Breast epithelium (tissue), 4 donors: ENCODE measurements at places on chromosomes 4 and X.

GRCh38 chr4:174312993-174313392 is 29.3 kb downstream of the CEP44 start:
- no peak for DNase-seq
- H3K4me3 ChIP-seq: no peak overlapping the region

DNA sequence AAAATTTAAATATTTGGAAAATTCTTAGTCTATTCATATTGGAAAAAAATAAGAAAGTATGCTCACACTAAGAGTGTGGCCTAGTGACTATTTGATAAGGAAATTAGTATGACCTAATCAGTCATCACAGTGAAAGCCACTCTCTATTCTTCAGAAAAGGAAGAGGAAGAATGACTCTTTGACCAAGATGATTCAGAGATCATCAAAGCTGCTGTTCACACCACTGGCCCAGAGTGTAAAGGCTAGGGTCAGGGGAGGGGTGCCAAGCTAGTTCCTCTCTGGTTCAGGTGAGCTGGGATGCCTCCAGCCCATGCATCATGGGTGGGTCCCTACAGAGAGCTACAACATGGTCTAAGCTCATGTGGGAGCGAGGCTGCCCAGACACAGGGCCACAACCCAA is 396.9 kb upstream of the NDST3 start:
- H3K4me1 ChIP-seq: no peaks in the 10 kb centered on the region
- no peak overlapping the region for H3K27ac ChIP-seq
- no peak overlapping the region for H3K4me3 ChIP-seq
- H3K36me3 ChIP-seq: no peaks in the 10 kb centered on the region
- H3K27me3 ChIP-seq: no peaks in the 10 kb centered on the region
- DNase-seq: no peak

DNA sequence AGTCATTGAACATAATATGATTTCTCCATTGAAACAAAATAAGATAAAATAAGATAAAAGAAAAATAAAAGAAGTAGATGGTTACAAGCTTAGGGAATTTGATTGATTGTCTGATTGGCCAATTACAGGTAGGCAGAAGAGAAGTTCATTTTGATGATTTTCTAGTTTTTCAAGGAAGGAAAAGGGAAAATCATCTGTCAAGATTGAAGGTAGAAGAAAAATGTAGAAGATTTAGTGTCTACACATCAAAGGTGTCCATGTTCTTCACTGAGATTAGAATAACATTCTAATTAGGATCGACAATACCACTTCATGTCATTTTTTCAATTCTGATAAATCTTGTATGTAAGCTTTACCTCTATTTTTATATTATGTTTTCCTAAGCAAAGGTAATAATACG is 489.1 kb downstream of the PCDH18 start:
- no peak overlapping the region for H3K4me3 ChIP-seq
- no peak overlapping the region for H3K27ac ChIP-seq
- H3K36me3 ChIP-seq: no peaks in the 10 kb centered on the region
- H3K27me3 ChIP-seq: no peaks in the 10 kb centered on the region

DNA sequence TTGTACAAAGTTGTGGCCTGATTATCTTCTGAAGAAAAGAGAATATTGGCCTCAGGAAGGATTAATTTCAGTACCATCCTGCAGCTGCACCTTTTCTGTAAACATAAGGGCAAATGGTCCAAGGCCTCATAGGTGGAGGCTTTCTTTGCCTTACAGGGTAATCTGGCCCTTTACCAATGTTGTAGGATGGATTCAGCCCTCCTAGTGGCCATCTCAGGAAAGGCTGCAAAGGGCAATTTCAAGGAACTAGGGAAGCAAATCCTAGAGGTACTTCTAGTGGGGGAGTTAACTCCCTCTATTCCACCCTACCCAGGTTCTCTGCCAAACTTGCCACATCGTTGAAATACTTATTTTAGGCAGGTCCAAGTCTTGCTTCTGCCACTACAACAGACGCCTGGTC is 57.6 kb downstream of the UGT2B11 start:
- H3K4me3 ChIP-seq: no peak overlapping the region
- no peak overlapping the region for H3K27ac ChIP-seq
- H3K27me3 ChIP-seq: no peaks in the 10 kb centered on the region
- H3K36me3 ChIP-seq: no peaks in the 10 kb centered on the region
- no peak for DNase-seq

DNA sequence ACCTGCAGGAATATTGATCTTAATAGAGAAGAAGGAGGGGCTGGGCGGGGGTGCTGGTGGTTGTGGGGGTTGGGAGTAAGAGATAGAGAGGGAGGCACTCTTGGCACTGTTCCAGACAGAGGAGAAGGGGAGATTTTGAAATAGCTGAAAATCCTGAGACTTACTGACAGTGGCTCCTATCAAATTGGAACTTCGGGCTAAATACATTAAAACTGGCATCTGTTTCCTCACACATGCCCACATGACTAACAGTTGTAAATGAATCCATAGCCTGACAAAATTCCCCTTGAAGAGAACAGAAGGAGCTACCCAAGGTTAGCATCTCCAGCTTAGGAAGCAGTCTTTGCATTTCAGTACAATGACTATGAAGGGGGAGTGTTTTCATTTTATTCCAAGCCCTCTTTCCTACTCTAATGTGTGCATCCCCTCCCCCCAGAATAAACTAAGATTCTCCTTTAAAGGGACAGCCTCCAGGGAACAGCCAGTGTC is 1.4 kb downstream of the DCX start:
- no peak overlapping the region for H3K27ac ChIP-seq
- H3K27me3 ChIP-seq: no peaks in the 10 kb centered on the region
- H3K4me1 ChIP-seq: no peaks in the 10 kb centered on the region
- DNase-seq: no peak
- no peak overlapping the region for H3K4me3 ChIP-seq

DNA sequence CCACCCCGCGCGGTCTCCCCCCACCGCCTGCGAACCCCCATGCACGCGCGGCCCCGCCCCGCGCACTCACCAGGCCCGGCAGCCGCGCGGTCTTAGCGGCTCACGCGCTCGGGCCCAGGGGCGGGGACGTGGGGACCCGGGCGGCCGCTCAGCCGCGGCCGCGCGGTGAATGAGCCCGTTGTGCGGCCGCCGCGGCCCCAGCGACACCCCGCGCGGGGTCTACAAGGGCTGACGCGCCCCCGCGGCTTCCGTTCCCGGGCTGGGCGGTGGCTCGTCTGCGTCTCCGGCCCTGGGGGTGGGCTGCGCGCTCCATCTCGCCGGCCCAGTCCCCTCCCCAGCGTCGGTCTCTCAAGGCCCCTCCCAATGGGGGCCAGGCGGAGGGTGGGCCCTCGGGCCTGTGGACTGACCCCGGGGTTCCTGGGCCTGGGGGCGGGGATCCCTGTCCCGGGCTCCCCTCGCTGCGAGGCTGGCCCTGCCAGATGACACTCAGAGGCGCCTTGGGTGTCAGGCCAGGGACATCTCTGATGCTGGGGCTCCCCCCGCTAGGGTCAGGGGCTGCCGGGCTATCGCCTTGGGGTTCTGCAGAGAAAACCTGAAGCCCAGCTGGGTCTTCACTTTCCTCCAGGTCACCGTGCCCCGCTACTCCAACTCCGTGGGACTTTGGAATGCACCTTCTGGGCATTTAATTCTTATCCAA is 4.3 kb upstream of the SLC26A1 start:
- H3K36me3 ChIP-seq: no peaks in the 10 kb centered on the region
- DNase-seq: no peak
- H3K4me1 ChIP-seq: peaks cover 5% of the 10 kb centered on the region
- H3K4me3 ChIP-seq: peak overlapping the region; percentile 65
- no peak overlapping the region for H3K27ac ChIP-seq

DNA sequence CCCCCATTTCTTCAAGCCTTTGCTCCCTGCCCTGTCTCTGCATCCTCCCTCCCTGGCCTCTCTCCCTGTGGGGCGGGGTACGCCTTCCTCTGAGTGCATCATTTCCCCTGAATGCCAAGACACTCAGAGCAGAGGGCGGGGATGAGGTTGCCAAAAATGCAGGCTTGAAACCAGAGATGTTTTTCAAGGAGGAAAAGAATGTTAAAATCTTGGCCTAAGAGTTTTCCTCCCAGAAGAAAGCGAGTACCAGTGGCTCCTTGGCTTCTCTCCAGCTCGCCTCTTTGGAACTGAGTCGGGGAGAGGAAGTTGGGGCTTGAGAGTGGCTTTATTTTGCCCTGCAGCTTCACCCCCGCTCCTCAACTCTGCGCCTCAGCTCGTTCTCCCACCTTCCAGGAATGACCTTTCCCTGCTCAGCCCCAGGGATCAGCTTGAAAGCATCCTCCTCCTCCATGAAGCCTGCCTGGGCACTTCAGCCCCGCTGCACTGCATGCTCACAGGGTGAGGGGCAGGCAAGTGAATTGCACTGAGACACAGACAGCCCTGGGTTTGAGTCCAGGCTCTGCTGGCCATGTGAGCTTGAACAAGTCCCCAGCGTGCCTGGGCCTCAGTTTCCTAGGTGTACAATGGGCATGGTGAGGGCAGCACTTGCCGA is 57.5 kb upstream of the SORCS2 start:
- peak; percentile 64 for DNase-seq
- H3K27ac ChIP-seq: peak overlapping the region; percentile 71
- no peaks in the 10 kb centered on the region for H3K36me3 ChIP-seq
- H3K27me3 ChIP-seq: no peaks in the 10 kb centered on the region
- no peaks in the 10 kb centered on the region for H3K4me1 ChIP-seq

DNA sequence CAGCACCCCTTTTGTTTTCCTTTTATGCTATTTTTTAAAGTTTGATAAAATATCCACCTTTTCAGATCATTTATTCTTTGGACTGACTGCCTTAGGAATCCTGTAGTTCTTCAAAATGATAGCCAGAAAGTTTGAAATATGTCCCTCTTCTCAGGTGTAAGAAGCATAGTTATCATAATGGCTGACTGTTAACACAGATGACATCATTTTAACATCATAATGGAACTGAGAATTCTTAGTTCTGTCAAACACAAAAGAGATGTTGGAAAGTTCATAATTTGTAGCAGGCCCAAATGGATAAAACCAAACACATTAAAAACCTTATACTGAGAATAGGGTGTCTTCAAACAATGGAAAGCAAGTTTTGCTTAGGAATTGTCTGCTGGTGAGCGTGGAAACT is 1254.4 kb downstream of the ADGRL3 start:
- no peaks in the 10 kb centered on the region for H3K36me3 ChIP-seq
- H3K4me1 ChIP-seq: no peaks in the 10 kb centered on the region
- no peaks in the 10 kb centered on the region for H3K27me3 ChIP-seq
- DNase-seq: no peak

DNA sequence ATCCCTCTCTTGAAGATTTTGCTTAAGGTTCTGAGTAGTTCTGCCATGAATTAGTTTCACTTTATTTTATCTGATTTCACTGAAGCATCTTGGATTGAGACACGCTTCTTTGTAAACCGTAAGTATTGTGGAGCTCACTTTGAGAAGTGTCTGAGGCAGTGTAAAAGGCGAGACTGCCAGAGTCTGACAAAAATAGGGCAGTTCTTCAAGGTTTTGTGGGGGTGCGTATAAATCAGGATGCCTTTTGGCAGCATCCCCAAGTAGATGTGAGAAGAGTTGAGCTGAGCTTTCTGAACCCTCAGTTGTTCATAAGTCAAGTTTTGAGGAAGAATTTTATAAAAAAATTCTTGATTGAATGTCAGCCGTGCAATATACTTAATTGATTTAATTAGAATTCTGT is 76.3 kb downstream of the RBPJ start:
- DNase-seq: no peak
- H3K27me3 ChIP-seq: no peaks in the 10 kb centered on the region
- no peak overlapping the region for H3K27ac ChIP-seq
- no peaks in the 10 kb centered on the region for H3K36me3 ChIP-seq
- no peak overlapping the region for H3K4me3 ChIP-seq
- H3K4me1 ChIP-seq: no peaks in the 10 kb centered on the region

- H3K36me3 ChIP-seq: no peaks in the 10 kb centered on the region
- no peak overlapping the region for H3K27ac ChIP-seq
- H3K4me1 ChIP-seq: no peaks in the 10 kb centered on the region
Measured at GRCh38 chrX:139091066-139091465, 379.5 kb upstream of the FGF13 start.

DNA sequence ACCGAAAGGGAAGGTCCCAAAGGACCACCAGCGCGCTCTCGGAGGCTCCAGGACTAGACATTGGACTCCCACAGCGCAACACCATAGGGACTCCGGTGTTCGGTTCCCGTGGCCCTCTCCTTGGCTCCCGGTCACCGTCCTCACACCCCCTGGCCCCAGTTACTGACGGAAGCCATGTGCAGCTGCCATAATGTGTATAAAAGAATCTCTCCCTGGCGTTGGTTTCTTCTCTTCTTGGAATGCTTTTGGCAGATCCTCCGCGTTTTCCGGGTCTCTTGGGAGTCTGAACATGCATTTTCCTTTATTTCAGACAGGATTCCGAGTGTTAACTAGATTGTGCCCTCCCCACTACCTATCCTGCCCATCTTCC is 69.8 kb downstream of the FBXO8 start:
- no peaks in the 10 kb centered on the region for H3K36me3 ChIP-seq
- H3K4me1 ChIP-seq: peaks cover 14% of the 10 kb centered on the region
- no peaks in the 10 kb centered on the region for H3K27me3 ChIP-seq
- no peak for DNase-seq
- peak overlapping the region; percentile 16 for H3K4me3 ChIP-seq

DNA sequence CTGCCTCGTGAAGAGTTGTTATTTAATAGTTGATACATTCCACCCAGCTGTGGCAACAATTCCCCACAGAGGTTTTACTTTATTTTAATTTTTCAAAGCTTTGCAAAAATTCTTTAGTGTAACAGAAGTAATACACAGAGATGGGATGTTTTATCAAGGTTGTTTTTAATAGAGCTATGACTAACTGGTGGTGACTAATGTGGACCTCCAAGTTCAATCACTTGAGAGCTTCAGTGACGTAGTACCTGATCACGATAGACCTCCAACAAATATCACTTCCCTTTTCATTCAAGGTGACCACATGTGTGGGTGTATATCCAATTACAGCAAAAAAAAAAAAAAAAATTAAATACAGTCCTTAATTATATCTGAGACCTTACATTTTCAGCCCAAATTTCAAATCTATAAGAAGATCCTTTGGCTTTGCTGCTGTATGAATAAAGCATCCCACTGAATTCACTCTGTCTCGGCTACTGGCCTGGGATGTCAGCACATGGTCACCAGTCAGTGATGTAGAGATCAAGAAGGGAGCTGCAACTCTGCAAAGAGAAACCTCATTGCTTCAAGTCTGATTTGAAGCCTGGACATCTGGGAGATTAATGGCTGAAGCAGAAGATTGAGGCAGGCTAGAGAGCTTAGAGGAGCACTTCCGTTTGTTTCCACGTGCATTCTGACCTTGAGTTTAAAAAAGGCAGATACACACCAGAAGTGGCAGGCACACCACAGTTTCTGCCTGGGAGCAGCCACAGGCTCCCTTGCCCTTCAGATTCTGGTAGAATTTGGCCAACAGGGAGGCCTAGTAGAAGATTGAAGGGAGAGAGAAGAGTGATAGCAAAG is 345.9 kb upstream of the NOCT start:
- no peak overlapping the region for H3K27ac ChIP-seq
- H3K4me1 ChIP-seq: no peaks in the 10 kb centered on the region
- H3K36me3 ChIP-seq: no peaks in the 10 kb centered on the region
- H3K4me3 ChIP-seq: no peak overlapping the region
- H3K27me3 ChIP-seq: no peaks in the 10 kb centered on the region
- DNase-seq: no peak
